Erythroblast (primary cell): ENCODE measurements at places on chromosomes 13 and 19.

DNA sequence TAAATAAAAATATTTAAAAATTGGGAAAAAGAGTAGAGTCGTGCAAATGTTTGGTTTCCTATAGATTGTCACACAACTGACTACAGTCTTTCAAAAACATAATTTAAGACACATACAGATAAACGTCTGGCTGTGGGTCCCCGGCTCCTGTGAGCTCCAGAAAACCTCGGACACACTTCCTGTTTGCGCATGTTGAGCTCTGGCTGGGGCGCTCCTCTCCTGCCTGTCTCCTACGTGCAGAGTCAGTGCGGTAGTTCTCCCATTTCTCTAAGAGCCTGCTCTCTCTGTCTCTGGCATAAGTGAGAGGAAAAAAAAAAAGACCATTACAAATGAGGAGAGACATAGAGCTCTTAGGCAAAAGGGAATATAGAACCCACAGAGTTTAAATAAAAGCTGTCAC lies 128.2 kb upstream of the OBI1 start:
- no peak for DNase-seq

- DNase-seq, result no peak
These were observed 64.3 kb upstream of the C13orf46 start for GRCh38 chr13:114038211-114038613.

DNA sequence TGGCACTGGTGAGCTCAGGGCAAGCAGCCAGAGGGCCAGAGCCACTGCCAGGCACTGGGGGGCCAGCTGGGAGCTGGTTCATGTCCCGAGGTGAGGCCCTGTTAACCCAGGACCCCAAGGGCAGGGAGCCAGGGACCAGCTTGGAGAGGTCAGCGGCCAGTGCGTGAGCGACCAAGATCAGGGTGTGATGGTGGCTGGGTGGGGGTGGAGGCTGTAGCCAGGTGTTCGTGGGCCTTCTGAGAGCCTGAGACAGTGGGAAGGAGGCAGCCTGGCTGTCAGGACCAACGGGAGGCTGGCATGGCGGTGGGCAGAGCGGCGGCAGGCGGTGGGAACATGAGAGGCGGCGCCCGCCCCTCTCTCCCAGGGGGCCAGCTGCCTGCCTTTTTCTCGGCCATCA lies 8.1 kb upstream of the KPTN start:
- no peak for DNase-seq

DNA sequence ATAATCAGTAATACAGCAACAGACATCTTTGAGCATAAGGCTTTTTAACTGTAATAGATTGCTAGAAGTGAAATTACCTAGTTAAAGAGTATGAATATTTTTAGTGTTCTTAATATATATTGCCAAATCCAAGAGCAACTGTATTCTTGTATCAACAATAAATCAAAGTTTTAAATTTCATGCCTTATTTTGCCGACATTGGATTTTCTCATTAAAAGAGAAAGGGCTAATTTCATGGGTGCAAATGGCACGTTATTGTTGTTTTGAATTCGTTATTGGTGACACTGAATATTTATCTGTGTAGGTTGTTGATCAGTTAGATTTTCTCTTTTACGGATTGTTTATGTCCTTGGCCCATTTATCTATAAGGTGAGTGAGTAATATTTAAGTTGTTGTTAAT lies 97.1 kb downstream of the C1QTNF9 start:
- no peak for DNase-seq

- DNase-seq, result no peak
These were observed 1.5 kb downstream of the KCNN1 start for GRCh38 chr19:17968362-17968761.

GRCh38 chr19:53977991-53978731 lies 13.3 kb upstream of the CACNG6 start:
- no peak for DNase-seq

- peak; percentile 48 for DNase-seq
These were observed 115.3 kb downstream of the RBM26 start for GRCh38 chr13:79290595-79291244.

DNA sequence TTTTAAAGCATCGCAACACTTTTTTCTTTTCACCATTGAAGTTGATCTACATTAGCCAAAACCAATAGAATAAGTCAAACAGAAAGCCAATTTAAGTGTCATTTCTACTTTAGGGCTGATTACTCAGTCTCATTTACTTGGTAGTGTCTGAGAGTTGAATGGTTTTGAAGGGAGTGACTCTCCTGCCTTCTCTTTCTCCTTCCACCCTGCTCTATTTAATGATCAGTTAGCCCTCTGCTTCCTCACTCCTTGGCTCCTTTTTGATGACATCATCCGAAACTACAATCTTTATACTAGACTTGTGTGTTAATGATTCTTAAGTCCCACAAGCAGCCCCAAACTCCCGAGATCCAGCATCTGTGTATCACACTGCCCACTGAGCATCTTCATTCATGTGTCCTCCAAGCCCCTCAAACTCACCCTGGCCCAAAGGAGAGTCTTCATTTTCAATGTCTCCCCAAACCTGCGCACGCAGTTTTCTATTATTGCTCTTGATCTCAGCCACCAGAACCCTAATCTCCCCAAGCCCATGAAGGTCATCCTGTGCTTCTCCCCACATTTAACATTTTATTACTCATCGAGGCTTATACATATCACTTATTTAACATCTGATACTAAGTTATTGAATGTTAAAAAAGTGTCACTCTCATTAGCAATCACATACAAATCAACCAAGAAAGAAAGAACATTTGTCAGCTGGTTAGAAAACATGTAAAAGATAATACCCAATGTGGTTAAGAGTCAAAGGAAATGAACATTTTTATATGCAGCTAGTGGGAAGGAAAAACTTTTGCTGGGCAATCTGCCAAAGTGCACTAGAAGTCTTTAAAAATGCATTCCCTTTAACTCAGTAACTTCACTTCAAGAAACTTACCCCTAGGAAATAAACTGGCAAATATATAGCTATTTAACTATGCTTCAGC lies 32.2 kb upstream of the ARGLU1 start:
- no peak for DNase-seq

GRCh38 chr19:16062789-16063188 lies 13.5 kb upstream of the TPM4 start:
- peak; percentile 75 for DNase-seq

DNA sequence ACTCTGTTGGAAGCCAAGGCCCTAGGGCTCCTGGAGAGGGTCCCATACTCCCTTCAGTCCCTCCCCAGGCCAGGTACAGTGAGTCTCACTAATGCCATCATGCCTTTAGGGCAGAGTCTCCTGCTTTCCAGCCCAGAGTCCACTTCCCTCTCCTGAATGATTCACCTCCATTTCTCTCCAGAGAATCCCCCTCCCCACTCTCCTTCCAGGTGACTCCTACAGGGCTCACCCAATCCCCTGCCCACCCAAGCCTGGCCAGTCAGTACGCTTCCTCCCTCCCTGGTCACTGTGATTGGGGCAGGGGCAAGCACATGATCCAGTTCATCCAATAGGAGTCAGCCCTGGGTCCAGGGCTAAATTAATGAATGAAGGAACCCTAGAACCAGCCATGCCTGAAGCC lies 35.0 kb upstream of the PNMA8B start:
- no peak for DNase-seq

GRCh38 chr13:49082653-49083536 lies 107.2 kb downstream of the FNDC3A start:
- no peak for DNase-seq

DNA sequence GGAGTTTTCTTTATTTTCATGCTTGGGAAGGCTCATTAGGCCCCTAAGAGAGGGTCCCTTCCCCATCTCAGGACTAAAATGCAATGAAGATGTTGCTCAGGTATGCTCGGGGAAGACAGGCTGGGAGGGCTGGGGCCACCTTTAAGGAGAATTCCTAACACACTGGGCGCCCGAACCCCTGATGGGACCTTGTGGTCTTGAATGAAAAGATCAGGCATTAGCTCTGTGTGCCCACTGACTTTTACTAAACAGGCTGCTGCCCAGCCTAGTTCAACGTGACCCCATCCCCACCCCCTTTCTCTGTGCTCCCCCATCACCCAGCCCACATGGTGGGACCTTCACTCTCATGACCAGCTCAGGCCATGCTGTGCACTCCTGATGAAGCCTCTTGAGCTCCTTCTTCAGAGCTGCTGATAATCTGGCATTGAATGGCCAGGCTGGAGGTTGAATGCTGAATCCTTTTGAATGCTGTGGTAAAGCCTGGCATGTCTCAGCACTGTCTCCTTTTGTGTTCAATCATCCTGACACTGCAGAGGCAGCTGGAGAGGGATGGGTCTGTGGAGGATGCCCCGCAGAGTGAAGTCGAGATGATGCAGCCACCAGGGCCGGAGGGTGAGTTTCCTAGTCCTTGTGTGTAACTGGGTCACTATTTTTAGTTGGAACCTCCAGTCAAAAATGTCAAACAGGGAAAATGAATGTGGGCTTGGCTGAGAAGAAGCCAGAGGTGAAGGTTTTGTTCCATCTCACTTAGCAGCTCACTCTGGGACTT lies 209.1 kb downstream of the UQCRFS1 start:
- no peak for DNase-seq

DNA sequence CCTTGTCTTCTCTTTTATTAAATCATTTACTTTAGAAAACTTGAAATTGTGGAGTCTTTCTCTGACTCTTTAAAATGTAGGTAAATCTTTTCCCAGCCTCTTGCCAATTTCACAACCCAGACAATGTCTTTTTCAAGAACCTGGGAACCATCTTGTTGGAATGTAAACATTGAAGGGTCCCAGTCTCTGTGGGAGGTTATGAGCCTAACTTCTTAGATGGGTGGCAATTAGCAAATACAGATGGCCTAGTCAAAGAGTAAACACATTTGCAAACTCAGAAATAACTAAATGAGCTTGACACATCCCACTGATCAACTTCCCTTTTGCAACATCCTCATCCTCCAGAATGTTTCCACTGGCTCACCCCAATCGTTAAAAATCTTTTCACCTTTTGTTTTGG lies 721.0 kb downstream of the PCDH9 start:
- no peak for DNase-seq

DNA sequence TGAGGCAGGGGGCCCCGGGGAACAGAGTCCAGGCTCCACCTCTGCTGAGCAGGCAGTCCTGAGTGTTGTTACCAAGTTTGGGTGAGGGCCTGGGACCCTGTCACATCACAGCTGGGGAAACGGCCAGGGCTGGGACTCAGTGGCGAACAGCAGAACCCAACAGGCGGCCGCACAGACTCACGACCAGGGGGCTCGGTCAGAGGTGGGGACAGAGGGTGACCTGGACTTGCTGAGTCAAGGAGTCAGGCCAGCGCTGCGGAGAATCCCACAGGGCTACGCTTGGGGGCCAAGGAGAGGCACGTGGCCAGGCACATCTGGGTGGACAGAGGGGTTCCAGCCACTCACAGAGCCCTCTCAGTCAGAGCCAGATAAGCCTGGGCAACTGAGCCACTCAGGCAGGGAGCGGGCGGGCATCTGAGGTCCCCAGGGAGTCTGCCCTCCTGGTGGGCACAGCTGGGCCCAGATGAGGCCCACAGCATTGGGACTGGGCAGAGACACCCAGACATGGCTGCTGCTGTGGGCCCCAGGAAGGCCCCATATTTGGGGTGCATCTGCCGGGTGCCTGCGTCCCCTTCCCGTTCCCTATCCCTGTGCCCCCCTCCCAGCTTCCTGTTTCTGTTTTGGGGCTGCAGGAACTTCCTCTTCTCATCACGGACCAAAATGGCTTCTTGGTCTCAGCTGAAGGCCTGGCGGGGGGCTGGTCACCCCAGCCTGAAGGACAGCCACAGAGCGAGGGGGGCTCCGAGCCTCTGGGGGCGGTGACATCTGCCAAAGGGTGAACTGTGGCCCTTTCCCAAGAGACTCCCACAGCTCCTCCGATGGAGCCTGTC lies 34.0 kb downstream of the CEBPA start:
- DNase-seq, result no peak

DNA sequence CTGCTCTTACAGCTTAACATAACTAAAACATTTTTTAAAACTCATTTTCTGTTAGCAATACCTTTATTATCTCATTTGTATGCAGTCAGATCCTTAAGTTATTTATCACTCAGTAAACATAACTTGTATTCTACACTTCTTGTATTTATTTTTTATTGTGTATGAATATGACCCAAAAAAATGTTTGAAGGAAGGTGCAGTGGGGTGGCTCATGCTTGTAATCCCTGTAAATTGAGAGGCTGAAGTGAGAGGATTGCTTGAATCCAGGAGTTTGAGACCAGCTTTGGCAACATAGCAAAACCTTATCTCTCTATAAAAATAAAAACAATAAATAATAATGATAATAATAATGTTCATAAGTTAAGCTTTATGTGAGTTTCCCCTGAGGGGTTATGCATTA lies 1004.8 kb downstream of the SLITRK5 start:
- no peak for DNase-seq

DNA sequence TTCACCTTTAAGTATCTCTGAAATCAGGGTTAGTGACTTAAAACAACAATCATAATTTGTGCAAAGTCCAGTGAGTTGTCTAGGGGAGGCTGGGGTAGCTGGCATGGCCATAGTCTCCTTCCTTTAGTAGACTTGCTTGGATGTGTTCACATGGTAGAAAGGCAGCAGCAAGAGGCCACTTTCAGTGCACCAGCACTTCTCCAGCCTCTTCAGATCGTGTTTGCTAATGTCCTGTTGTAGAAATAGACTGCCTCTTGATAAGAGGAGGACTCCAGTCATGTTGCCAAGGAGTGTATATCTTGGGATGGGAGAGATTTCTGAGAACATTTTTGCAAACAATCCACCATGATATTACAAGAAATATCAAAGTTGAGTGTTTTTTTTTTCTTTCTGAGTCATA lies 22.9 kb downstream of the WDFY2 start:
- no peak for DNase-seq

DNA sequence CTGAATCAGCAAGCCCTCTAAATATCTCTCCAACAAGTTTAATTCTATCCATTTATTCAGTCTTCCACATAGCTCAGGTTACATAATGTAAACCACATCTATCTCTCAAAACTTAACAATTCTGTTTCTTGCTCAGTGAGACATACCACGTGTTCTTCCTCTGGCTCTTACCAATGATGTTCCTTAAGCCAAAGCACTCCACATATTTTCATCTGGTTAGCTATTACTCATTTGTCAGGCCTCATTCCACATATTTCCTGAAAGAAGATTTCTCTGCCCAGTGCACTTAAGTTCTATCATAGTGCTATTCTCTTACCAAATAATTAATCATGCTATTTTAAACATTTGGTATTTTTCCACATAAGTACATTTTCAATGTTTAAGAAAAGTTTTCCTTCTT lies 403.3 kb upstream of the ATXN8OS start:
- DNase-seq, result no peak

GRCh38 chr13:61765181-61765742 lies 349.6 kb upstream of the PCDH20 start:
- no peak for DNase-seq

GRCh38 chr13:20848944-20849343 lies 53.6 kb downstream of the XPO4 start:
- no peak for DNase-seq

GRCh38 chr19:57034544-57034943 lies 85.2 kb upstream of the USP29 start:
- DNase-seq, result no peak

- no peak for DNase-seq
These were observed 43.7 kb downstream of the KCTD15 start for GRCh38 chr19:33840382-33840781.

DNA sequence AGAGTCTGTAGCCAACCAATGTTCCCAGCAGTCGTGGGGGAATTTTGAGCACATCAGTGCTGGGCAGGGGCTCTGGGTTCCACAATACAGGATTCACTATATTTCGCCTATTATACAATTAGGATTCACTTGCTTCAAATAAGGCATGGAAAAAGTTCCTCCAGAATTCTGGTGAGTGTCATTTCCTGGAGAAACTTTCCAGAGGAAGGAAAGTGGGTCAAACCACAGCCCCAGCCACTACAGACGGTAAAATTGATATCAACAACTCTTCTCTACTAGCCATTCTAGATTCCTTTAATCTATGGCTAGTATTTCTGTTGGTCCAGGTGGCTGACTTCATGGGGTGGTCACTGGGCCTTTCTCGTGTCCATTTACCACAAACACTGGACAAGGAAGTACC lies 10.5 kb downstream of the MYCBP2 start:
- DNase-seq, result no peak

GRCh38 chr19:437041-437440 lies 23.8 kb downstream of the SHC2 start:
- DNase-seq, result no peak
